ENCODE measurements at places on chromosomes 5 and 9. TPM values are rescaled to one million over a fixed set of nuclear protein-coding genes. Genes with fewer than 3 reads are reported as not detected.

DNA sequence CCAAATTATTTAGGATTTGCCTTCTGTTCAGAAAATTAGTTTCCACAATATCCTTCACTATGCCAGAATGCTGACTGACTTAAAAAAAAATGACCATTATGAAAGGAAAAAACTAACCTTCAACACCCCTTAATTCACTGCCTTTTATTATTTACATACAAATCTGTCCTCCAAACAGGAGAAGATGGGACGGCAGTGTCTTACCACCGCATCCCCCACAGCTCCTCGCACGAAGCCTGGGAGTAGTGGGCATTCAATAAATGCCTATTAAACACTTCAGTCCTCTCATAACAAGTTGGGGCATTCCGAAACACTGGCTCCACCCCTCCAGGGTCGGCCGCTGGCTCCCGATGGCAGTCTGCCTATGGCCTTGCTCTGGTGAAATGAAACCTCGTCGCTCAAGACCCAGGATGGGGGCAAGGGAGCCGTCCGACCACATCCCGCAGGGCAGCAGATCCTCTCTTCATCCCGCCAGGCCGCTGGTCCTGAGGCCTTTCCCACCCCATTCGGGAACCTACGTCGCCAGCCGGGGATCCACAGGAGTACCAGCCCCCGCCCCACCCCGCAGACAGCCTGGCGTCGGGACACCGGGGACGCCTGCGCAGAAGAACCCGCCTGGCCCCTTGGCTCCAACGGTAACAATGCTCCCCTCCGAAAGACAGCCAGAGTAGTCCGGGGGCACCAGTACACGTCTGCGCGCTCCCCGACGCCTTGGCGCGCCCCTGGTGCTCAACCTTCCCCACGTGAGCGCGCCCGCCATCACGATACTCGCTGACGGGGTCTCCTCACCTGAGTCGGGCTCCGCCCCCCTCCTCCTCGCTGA is 613 bp downstream of the ZBTB5 start:
- DNase-seq: no peak

DNA sequence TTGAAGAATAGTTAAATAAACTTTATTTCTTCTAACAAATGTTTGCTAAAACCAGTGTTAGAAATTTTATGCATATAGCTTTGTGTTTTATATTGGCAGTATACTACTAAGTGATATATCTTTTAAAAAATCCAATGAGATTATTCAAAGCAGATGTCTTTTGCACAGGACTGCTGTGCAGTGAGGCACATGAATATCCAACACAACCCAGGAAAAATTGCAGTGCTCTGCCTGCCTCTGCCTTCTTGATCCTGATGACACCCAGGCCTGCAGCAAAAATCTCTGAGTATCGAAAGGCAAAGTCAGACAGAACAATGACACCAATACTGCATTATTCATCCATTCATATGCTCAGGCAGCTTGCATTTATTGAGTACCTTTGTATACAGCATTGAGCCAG is 1076.5 kb upstream of the ARRDC3 start:
- no peak for DNase-seq

DNA sequence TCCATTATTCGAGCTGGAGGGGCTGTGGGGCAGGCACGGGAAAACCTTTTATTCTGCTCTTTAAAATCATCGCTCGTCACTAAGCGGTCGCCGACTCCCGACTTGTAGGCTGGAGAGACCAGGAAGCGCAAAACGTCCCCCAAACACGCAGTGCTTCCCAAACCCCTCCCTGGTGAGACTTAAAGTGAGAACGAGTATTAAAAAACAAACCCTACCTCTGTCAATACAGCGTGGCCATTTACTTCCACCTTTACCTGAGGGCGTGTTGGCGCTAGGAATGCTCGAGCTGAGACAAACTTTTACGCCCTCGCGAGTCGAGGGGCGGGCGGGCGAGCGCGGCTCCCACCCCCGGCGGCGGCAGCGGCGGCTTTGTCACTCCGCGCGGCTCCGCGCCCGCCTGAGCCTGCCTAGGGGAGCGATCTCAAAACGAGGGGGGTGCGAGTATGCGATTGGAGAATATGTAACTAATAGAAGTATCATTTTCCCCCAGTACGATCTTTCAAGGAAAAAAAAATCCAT is at the start of gene NR2F1-AS1:
NR2F1-AS1 (minus strand) TSS at position 293 of the 519 bp plus-strand sequence.
- peak; percentile 42 for DNase-seq

GRCh38 chr9:87803623-87804345 is 77.9 kb downstream of the CTSL start:
- no peak for DNase-seq

DNA sequence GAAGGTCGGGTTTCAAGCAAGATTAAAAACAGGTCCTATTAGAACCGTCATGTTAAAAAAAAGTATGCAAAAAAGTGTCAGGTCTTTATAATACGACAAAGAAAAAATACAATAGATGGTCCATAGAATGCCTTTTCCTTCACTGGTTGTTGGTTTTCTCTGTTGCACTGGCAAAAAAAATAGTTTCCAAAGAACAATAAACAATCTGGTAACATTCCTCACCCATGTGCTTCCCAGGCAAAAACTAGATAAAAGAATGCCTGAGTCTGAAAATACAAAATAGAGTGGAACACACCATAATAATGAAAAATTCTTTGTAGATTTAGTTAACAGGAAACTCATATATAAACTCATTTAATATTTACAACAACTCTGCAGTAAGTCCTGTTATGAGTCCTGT is 590.0 kb upstream of the DMAC1 start:
- no peak for DNase-seq

DNA sequence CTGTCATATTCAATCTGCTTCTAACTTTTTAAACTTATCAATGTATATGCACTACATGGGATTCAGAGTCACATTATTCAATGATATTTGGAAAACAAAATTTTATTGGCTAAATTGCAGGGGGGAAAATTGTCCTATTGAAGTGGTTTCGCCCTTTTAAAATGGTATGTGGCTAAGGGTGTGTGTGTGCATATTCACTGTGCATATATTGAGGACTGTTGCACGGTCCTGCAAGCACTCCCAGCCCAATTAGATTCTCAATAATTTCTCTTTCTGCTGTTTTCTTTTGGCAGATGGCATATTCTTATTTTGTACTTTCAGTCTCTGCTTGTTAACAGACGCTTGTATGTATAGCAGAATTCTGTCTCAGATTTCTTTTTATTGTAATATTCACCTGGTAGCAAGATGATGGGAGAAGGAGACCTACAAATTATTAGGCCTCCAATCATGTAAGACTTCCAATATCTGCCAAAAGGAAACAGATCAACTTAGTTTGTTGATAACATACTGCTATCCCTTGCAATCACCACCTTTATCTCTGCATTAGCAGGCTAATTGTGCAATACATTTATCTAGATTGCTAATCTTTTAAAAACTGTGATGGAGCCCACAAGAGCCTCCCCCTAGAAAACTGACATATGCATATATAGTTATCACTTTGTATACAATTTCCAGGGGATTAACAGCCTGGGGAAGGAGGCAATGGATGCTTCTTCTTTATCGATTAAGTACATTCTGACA is 411.5 kb downstream of the PLK2 start:
- no peak for DNase-seq

RMRP gene
- 1,307 TPM for total RNA-seq

CCDC192 gene
- 2.7 TPM for total RNA-seq

TIMD4 gene
- total RNA-seq: not detected

IRX2 gene
- 15.4 TPM for total RNA-seq

UBE2R2 gene
- 68.3 TPM for total RNA-seq

HSPA4 gene
- 232 TPM for total RNA-seq

CCDC69 gene
- 0.03 TPM for total RNA-seq

PCDHB7 gene
- 0.21 TPM for total RNA-seq

RAPGEF6 gene
- 15.4 TPM for total RNA-seq

PRRC2B gene
- 139 TPM for total RNA-seq

All from neural progenitor cell (in vitro differentiated cells).